DND-41 (cell line): ENCODE measurements at places on chromosomes 5 and 9.

DNA sequence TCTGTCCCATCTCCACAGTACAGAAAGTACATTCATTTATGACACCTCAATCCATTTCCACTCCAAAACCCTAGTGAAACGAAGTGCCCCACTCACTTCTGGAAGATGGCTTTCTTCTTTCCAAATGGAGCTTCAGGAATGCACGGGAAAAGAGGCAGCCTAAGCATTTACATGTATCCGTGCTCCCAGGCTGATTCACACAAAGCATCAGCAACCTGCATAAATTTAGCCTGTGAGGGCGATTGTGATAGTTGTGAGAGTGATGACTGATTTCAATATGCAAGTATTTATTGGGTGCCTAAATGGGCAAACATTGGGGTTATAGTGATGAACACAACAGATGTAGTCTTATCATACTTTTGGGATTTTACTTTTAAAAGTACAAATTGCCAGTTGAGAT, 86.6 kb downstream of the PLPPR1 start:
- DNase-seq: no peak

DNA sequence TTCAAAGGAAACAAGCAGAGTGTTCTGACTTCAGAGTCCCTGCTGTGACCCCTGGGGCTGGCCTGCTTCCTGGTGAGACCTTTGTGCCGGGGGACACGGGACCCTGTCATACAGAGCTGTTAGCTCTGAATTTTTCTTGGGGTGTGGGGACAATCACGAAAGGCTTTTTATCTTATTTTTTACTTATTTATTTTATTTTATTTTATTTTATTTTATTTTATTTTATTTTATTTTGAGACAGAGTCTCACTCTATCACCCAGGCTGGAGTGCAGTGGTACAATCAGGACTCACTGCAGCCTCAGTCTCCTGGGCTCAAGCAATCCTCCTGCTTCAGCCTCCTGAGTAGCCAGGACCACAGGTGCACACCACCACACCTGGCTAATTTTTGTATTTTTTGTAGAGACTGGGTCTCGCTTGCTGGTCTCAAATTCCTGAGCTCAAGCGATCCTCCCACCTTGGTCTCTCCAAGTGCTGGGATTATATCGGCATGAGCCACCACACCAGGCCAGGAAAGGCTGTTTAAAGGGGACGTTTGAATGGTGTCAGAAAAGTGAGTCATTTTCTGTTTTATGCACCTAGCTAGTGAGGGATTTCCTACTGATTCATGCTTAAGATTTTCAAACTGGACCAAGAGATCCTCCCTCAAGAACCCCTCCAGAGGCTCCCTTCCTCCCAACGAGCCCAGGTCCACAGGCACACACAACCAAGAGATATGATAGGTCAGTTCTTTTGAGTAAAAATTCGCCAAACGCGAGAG, 75.7 kb downstream of the OLFM1 start:
- no peak for DNase-seq

GRCh38 chr5:83509540-83509939, 38.0 kb downstream of the VCAN start:
- DNase-seq: no peak

GRCh38 chr5:158623971-158624370, 475.7 kb downstream of the EBF1 start:
- no peak for DNase-seq

DNA sequence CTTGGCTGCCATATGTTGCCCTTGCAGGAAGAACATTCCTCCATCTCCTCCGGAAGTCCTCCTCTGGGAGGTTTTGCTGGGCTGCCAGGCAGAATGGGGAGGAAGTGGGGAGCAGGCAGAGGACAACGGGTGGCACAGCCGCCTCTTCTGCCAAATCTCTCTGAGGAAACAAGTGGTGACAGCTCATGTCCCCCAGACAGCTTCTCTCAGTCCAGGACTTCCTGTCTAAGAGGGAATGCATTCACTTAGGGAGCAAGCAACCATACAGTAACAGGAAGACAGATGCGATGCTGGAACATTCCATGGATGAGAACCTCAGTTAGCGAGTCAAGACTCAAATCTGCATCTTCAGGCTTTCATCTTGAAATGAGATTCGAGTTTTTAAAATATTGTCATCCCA, 701.0 kb downstream of the SEMA5A start:
- no peak for DNase-seq

DNA sequence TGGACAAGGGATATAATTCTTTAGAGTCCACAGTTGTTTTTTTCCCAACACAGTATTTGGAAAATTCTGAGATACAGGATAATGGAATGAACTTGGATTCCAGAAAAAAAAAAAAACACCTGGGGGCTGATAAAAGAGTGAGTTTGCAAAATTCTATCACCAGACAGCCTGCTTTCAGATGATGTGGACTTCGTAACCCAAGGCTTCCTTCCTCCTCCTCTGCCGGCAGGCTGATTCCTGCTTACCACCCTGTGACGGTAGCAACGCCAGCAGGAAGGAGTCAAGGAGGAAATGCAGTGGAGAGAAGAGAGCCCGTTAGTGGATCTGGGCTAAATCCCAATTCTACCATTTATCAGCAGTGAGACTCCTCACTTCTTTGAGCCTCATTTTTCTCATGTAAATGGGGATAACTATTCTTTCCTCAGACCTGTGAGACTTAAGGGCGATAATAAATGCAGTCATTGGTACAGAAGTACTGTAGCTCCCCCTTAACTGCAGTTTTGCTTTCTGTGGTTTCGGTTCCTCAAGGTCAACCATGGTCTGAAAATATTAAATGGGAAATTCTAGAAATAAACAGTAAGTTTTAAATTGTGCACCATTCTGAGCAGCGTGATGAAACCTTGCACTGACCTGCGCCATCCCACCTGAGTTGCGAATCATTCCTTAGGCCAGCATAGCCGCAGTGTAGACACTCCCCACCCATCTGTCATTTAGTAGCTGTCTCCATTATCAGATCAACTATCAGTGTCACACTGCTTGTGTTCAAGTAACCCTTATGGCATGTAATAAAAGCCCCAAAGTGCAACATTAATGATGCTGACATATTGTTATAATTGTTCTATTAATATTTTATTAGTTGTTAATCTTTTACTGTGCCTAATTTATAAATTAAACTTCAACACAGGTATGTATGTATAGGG, 71.4 kb downstream of the DCP2 start:
- DNase-seq: no peak

DNA sequence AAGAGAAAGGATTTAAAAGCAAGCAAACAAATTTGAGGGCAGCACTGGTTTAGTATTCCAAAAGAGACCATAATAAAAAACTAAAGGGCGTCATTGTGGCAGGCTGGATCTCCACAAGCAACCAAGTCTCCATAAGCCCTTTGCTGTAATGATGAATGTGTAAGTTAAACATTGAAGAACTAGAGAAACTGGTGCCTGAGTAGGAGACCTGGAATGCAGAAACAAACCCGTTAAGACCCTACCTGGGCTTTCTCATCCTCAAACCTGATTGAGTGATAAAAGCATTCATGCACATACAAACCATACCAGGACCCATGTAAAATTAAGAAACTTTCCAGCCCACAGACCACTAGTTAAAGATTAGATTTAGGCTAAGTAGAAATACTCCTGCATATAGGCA, 1.9 kb upstream of the SCGB3A2 start:
- no peak for DNase-seq

DNA sequence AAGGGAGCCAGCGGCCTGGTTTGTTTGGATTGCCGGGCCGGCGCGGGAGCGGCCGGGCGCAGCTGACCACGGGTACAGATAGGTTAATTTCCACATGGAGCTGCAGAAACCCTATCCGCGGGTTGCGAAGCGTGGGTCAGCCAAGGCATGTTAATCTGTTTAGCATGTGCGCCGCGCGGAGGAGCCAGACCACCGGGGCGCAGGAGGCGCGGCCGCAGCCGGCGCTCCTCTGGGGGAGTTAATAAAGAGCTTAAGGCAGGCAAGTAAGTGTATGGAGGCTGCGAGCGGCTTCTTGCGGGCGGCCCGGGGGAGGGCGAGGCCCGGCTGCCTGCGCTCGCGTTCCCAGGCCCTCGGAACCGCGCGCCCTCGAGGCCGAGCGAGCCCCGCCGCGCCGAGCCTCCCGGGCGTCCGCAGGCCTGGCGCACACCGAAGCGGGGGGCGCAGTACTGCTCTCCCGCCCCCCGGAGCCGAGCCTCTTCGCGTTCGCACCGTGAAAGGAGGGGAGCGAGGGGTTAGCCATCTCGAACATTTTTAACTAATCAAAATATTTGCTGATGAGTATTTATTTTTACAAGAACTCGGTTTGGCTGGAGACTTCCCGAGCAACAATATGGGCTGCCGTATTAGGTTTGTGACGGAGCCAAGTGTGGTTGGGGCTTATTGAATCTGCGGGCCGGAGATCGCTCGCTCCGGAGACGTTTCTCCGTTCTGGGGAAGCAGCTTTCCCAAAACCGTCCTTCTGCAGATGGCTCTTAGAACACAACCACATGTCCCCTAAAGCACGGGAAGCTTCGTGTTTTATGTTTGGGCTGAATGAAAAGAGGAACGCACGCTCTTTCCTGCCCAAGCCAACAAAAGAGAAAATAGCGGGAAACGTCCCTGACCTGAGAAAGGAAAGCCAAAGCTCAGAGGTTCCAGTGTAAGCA, 28.8 kb downstream of the FOXD1 start:
- DNase-seq: no peak

GRCh38 chr5:135602882-135603721, 24.3 kb upstream of the CXCL14 start:
- DNase-seq: no peak

GRCh38 chr9:137482094-137482781, 23.1 kb upstream of the NSMF start:
- DNase-seq: no peak

DNA sequence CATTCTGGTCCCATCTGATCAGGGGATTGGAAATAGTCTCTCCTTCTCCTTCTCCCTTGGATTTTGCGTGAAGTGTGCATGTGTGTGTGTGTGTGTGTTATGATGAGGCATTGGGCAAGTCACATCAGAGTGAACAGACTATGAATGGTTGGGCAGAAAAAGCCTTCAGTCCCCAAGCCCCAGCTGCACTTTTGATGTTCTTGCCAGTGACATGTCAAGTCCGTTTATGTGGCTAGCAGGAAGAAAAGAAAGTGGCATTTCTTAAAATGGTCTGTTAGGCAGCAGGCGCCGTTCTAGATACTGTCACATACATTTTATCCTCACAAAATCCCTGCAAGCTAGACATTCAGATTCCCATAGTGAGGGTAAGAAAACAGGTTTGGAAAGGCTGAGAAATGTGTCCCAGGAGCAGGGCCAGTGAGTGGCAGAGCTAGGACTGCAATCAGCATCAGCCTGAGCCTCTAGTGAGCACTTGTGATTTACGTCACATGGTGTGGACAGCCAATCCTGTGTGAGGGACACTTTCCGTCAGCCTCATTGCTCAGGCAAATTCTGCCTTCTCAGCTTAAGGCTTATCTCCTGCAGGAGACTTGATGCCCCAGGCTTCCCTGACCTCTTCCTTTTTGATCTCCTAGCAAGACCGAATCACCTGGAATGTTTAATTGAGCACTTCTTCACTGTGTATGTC, 60.4 kb downstream of the GLRA1 start:
- no peak for DNase-seq

- DNase-seq: no peak
Observed at GRCh38 chr9:126849591-126850225, 10.7 kb upstream of the ZBTB34 start.

DNA sequence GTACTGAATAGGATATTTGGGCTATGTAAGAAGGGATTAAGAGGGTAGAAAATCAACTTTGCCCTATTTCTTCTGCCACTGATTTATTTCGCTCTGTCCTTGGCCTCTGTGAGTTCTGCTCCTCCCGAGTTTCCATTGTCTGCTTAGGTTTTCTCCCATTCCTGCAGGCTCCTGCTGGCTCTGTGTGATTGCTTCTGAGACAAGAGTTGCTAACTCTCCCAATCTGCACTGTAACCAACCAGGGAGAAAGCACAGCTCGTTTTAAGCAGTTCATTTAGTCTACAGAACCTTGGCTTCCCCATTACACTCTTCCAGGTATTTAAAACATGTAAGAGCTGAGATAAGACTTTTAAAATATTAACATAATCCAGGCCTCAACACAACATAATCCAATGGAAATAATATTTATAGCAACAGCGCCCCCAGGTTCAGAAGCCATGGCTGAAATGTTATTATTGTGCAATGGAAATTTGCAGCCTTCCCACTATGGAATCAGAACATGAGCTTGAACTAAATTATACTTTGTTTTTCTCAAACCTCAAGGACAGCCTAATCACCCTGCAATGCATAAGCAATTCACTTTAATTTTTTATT, 203.5 kb downstream of the ERCC6L2 start:
- DNase-seq: no peak

GRCh38 chr9:117044241-117044640, 357.1 kb downstream of the TRIM32 start:
- no peak for DNase-seq

GRCh38 chr5:62330302-62330701, 24.3 kb downstream of the KIF2A start:
- DNase-seq: no peak

DNA sequence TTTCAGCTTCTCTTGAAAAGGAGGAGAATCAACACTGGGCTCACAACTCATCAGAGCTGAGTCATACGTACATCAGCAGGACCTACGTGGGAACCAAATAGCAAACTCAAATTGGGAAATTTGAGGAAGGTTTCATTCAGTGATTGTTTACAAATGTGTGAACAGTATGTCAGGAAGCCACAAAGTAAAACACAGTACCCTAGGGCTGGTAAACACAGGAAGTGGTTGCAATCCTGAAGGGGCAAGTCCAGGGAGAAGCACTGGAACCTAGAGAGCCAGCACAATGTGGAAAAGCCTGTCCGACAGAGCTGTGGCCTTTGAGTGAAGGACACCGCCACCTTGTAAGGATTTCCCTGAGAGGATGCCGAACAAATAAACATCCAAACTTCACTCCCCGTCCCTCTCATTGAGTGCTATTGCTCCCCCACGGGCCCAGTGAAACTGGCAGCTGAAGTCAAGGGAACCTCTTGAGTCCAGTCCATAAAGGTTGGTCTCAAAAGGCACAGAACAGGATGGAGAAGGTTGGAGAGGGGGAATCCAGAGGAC, 26.7 kb upstream of the RICTOR start:
- no peak for DNase-seq

- no peak for DNase-seq
Observed at GRCh38 chr5:5695266-5695665, 272.8 kb downstream of the ICE1 start.
